ENCODE measurements at places on chromosomes 2 and 18. TPM values are rescaled to one million over a fixed set of nuclear protein-coding genes. Genes with fewer than 3 reads are reported as not detected.

The CRACDL gene
- total RNA-seq = 1.1 TPM

The PIKFYVE gene
- 33.3 TPM for total RNA-seq

The NHEJ1 gene
- 10.7 TPM for total RNA-seq

The CRYBA2 gene
- total RNA-seq = not detected

The ZC3H6 gene
- 9.7 TPM for total RNA-seq

The ERLEC1 gene
- 50.9 TPM for total RNA-seq

The STAT4 gene
- total RNA-seq = 4.3 TPM

The HOXD10 gene
- 1.8 TPM for total RNA-seq

The FTCDNL1 gene
- total RNA-seq = 2.2 TPM

The CCDC148 gene
- total RNA-seq = 1.2 TPM

The LINC00305 gene
- not detected for total RNA-seq

The FAM124B gene
- 4.9 TPM for total RNA-seq

The RAB27B gene
- 10.5 TPM for total RNA-seq

The CHST10 gene
- total RNA-seq = 6.8 TPM

The AGXT gene
- 0.10 TPM for total RNA-seq

The SCN2A gene
- 0.20 TPM for total RNA-seq

The TGFA gene
- 21.8 TPM for total RNA-seq

The EVX2 gene
- total RNA-seq = not detected

The FAM237A gene
- total RNA-seq = not detected

The MPP4 gene
- 0.59 TPM for total RNA-seq

The UGT1A10 gene
- total RNA-seq = not detected

The DAW1 gene
- total RNA-seq = not detected

The GPC1 gene
- 25.4 TPM for total RNA-seq

The CABYR gene
- 2.9 TPM for total RNA-seq
